ENCODE measurements at places on chromosomes 5 and 9. TPM values are rescaled to one million over a fixed set of nuclear protein-coding genes. Genes with fewer than 3 reads are reported as not detected.

DNA sequence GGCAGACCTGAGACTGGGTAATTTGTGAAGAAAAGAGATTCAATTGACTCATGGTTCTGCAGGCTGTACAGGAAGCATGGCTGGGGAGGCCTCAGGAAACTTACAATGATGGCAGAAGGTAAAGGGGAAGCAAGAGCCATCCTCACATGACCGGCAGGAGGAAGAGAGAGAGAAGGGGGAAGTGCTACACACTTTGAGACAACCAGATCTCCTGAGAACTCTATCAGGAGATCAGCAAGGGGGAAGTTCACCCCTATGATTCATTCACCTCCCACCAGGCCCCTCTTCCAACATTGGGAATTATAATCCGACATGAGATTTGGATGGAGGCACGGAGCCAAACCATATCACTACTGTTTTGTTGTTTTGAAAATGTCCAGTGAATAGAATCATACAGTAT lies 110.2 kb downstream of the DAPK1 start:
- no peak for DNase-seq

GRCh38 chr9:76257311-76257710 lies 136.9 kb downstream of the RFK start:
- DNase-seq: no peak

- no peak for DNase-seq
Measured at GRCh38 chr9:28053096-28053777, 480.0 kb upstream of the C9orf72 start.

DNA sequence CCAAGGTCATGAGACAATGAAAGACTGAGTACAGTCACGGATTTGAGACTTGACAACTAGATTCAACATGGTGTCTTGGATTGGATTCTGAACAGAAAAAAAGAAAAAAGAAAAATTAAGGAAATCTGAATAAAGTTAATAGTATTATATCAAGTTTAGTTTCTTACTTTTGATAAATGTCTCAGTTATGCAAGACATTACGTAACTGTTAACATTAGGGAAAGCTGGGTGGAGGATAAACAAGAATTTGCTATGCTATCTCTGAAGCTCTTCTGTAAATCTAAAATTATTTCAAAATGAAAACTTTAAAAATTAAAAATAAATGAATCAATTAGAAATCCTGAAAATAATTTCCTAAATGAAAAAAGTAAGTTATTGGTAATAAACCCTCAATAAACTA lies 14.4 kb upstream of the DCAF12 start:
- no peak for DNase-seq

KIF24 gene
- total RNA-seq: 5.8 TPM

SLC45A2 gene
- not detected for total RNA-seq

HMMR gene
- total RNA-seq: 54.9 TPM

ALDH1A1 gene
- total RNA-seq: 0.44 TPM

CCDC69 gene
- 4.3 TPM for total RNA-seq
